ENCODE measurements at places on chromosomes 1 and 21.

GRCh38 chr1:5493851-5494311 is 498.3 kb downstream of the NPHP4 start:
- DNase-seq, result no peak

GRCh38 chr1:19317126-19317910 is 5.2 kb downstream of the SLC66A1 start:
- no peak for DNase-seq

- DNase-seq, result no peak
These were observed 38.5 kb upstream of the TDRD10 start for GRCh38 chr1:154463512-154463990.

- DNase-seq, result peak; percentile 74
These were observed 233.2 kb upstream of the NR5A2 start for GRCh38 chr1:199794105-199794863.

GRCh38 chr1:59509341-59509875 is 212.5 kb downstream of the FGGY start:
- no peak for DNase-seq

GRCh38 chr1:162062542-162063015 is 6.9 kb upstream of the NOS1AP start:
- peak; percentile 72 for DNase-seq

- no peak for DNase-seq
These were observed 127.9 kb upstream of the CACYBP start for GRCh38 chr1:174871886-174872285.

DNA sequence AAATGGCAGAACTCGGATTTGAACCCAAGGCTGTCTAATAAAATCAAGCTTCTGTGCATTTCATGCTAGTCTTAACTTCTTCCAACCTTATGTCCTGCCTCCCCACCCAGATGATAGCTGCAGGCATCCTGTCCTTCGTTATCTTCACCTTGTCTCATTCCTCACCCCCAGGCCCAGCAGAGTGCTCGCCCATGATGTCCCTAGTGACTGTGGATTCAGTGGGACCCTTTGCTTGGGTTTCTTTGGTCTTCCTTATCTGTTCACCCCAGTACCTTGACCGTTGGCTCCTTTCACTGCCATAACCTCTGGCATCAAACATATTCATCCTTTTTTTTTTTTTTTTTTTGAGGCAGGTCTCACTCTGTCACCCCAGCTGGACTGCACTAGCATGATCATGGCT is 5.6 kb upstream of the BSDC1 start:
- no peak for DNase-seq

DNA sequence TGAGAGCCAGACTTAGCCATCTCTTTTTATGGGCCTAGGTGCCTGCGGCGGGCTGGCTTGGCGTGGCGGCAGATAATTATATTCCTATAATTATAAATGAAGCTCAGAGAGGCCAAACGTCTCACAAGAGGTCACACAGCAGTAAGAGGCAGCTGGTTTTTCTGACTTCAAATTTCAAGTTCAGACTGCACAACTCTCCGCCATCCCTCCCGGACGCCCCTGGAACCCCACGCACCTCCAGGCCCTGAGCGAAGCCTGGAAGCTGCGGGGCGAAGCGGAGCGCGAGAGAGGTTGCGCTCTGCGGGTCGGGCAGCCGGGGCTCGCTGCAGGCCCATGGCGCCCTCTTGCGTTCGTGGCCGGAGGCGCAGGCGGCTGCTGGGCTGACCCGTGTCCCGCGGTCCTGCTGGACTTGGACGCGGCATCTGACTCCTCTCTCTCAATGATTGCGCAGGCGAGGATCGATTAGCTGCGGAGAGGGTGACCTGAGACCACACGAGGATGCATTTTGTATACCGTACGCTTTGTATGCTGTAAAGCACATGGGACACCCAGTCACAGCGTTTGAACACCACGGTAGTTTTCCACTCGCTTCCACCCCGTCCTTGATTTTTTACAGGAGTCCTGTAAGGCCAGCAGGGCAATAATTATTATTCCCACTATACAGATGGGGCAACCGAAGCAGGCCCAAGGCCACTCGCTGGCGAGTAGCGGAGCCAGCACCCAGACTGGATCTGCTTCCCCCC is 272.7 kb downstream of the FOXD2 start:
- peak; percentile 47 for DNase-seq

DNA sequence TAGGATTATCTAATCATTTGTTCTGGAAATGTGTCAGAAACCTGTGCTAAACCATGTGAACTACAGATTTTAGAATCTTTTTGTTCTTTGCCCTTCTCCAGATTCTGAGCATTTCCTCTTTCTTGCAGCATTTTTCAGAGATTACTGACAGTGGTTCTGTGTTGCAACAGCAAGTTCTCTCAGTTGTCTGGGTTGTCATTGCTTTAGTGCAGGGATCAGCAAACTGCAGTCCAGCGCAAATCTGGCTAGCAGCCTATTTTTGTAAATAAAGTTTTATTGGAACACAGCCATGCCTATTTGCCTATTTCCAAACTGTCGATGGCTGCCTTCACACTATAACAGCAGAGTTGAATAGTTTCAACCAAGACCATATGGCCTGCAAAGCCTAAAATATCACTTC is 66.3 kb upstream of the LRRC8D start:
- peak; percentile 84 for DNase-seq

GRCh38 chr1:44347280-44347679 is 7.8 kb downstream of the ERI3 start:
- DNase-seq, result no peak

GRCh38 chr1:24465638-24466037 is 37.0 kb upstream of the RCAN3 start:
- DNase-seq, result no peak

GRCh38 chr1:226034482-226034881 is 28.0 kb upstream of the H3-3A start:
- DNase-seq, result peak; percentile 60

DNA sequence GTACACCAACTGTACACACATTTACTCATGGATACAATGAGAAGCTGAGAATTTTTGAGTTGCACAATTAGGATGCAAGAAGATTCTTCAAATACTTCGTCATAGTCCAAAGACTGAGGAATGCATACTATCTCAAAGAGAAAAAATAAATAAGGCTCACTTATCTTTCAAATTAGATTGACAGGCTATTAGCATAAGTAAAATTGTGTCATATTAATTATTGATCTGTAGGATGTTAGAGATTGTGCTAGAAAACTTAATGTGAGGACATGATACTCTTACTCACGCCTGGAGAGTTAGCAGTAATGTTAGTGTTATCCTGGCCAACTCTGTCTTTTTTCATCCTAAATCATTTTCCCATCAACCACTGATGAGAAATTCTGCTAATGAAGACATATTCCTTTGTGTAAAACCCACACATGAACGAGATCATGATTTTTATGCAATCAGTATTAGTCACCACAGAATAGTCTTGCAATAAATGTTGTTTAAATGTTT is 659.0 kb downstream of the LTN1 start:
- DNase-seq, result peak; percentile 88

- DNase-seq, result peak; percentile 81
These were observed 21.7 kb upstream of the LAMC2 start for GRCh38 chr1:183164340-183164739.

DNA sequence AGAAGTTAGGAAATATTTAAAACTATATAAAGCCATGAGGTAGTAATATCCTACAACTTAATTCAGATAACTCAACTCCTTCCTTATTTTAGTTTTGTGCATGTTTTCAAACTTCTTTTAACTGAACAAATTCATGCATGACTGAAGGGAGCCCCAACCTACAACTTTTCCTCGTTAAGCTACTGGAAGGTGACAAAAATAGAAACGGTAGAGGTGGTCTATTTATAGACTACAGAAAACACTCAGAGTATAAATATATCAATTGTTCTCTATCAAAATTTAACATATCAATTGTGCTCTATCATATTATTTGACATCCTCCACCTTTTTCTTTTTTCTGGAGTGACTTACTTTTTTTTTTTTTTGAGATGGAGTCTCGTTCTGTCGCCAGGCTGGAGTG is 16.8 kb downstream of the SYNJ1 start:
- DNase-seq, result no peak

GRCh38 chr1:67812226-67812625 is 21.0 kb downstream of the GNG12 start:
- no peak for DNase-seq

DNA sequence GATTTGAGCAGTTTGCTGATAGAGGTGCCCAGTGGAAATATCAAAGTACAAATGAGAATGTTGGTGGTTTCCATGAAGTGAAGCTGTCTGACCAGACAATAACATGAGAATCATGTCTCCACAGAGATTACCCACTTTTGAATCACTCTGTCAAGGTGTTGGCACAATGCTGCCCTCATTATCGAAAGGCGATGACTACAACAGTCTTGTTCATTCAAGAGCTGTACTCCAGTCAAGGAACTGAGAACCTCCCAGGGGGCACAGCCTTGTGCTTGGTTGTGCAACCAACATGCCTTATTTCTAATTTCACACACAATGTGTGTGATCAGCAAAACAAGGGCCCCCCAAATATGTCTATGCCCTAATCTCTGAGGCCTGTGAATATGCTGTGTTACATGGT is 35.7 kb downstream of the ETS2 start:
- DNase-seq, result no peak

- no peak for DNase-seq
These were observed 37.8 kb downstream of the FAM78B start for GRCh38 chr1:166129006-166129405.

DNA sequence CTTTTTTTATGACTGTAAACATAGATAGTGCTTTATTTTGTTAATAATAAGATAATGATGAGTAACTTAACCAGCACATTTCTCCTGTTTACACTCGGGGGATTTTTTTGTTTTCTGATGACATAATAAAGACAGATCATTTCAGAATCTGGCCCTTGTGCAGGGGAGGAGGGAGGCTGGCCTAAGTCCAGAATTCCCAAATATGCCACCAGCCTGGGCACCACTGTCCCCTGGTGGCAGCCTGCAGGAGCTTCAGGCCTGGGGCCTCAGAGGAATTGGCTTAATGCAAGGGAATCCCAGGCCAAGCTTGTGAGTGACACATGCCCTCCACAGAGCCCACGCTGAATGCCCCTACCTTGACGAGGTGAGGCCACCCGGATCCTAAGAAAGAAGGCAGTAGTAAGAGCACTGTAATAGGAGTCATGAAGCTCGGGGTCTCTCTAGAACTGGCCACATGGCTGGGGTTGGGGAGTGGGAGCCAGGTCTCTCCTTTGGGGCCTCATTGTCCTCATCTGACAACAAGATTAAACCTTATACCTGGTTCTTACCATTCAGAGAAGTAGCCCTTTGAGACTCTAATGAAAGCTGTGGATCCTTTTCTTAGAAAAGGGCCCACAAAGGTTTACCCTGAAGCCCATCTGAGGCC is 24.1 kb downstream of the ETNK2 start:
- peak; percentile 81 for DNase-seq

GRCh38 chr1:26537951-26538352 is 8.4 kb downstream of the RPS6KA1 start:
- DNase-seq, result peak; percentile 72

DNA sequence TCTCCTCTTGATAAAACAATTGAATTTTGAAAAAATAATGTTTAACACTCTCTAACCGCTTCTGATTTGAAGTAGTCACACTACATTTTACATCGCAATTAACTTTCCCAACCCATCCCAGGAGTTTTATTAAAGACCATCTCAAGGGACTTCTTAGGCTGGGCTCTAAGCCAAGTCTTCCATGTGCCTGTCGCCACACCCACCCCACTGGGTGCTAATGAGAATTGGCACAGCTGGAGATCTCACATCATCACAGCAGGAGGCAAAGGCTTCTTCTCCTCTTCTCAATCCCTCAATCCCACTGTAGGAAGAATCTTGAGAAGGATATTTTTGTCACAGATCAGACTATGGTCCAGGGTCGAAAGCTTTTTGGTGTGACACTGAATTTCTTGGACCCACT is 328.9 kb downstream of the NUF2 start:
- DNase-seq, result no peak

- DNase-seq, result no peak
These were observed 9.5 kb upstream of the PIGR start for GRCh38 chr1:206955476-206956451.

DNA sequence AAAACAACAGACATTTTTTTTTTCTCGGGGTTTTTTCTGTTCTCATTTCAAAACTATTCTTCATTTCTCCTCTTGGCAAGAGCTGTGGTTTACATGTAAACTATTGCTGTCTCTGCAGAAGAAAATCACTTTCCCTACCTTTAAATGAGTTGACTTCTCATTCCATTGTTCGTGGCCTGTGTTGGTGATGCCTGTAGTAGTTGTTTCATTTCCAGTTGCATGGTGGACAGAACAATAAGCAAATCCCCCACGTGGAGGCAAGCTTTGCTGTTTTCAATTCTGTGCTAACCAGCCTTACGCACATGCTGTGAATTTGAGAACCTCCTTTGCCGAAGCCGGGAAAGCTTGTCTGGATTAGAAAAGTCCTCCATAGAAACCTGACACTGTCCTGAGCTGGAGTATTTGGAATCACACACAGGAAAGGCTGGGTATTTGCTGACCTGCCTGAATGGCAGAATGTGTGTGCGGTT is 26.2 kb upstream of the MAP3K7CL start:
- DNase-seq, result peak; percentile 58

DNA sequence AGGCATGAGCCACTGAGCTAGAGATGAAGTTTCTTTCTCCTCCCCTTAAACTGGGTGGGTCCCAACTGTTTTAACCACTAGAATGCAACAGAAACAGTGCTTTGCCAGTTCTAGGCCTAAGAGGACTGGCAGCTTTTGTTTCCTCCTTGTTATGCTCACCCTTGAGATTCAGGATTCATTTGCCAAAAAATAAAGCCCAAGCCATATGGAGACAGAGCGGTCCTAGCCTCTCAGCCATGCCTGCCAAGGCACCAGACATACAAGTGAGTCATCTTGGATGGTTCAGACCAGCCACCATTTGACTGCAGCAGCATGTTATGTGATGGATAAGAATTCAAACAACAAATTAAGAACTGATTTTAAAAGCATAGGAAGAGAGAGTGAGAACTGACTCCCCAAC is 38.1 kb upstream of the STUM start:
- peak; percentile 30 for DNase-seq

DNA sequence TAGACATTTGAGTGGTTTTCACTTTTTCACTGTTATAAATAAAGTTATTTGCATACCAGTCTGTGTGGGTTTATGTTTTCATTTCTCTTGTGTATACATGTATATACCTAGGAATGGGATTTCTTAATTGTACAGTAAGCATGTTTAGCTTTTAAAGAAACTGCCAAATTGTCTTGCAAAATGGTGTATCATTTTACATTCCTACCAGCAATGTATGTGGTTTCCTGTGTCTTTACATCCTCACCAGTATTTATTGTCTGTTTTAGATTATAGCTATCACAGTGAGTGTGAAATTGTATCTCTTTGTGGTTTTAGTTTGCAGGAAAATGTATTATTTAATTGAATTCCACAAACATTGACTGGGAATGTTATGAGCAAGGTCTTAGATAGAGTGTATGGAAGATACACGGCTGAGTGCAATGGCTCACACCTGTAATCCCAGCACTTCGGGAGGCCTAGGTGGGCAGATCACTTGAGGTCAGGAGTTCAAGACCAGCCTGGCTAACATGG is 57.3 kb downstream of the MACF1 start:
- peak; percentile 70 for DNase-seq

DNA sequence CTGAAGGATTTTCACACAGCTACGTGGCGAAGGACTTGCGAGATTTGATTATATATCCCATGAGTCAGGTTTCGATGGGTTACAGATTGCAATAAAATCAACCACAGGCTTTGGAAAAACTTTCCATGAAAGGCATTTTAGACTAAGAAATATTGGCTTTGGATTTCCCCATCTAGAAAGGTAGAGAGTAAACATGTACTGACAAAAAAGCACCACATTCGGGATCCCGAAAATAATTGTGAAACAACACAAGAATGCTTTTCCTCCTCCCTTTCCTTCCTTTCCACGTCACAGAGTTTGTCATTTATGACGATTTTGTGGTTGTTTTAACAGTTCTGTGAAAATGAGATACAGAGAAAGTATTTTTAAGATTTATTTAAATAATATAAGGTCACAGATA is 38.5 kb downstream of the TGFB2 start:
- DNase-seq, result peak; percentile 80
